ENCODE measurements at places on chromosomes 16 and 17.

GRCh38 chr16:83068686-83069085 is 441.9 kb downstream of the CDH13 start:
- DNase-seq, result peak; percentile 4

DNA sequence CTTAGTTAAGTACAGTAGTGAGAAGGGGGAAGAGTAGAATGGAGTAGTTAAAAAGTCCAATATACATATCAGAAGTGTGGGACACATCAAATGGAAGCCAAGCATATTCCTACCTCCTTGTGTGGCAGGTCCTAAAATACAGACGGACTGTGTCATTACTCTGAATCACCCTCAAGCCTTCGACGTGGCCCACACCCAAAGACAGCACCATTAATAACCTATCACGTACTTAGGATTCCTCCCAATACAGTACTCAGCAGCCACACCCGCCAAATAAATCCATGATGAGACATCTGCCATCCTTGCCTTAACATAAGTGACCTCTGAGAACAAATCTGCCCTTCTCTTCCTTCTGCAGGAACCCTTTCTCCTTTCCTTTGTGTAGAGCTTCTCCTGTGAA is 38.9 kb downstream of the UBE2G1 start:
- no peak for DNase-seq

GRCh38 chr17:47882247-47882646 is 13.8 kb upstream of the SP2 start:
- no peak for DNase-seq

- DNase-seq, result no peak
Measured at GRCh38 chr16:575354-576196, 5.8 kb downstream of the PIGQ start.

DNA sequence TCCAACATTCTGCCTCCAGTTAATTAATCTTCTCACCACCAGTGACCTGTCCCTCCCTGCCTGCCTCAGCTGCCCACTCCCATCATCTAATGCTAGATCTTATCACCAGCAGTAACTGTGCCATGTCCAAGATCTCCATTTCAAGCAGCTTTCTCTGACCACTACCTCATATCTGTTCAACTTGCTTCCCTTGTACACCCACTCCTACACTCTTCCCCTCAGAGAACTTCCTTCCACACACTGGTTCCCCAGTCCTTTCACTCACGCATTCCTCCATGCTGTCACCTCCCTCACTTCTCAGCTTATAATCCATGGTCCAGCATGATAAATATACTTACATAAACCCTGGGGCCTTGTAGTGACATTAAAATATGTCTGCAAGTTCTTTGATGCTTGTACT is 31.8 kb upstream of the DYNLL2 start:
- DNase-seq, result no peak
